ENCODE measurements at places on chromosomes 11 and 22.

GRCh38 chr11:12290477-12290922 is 86.9 kb upstream of the PARVA start:
- DNase-seq: no peak

GRCh38 chr11:62122076-62122475 is 1.7 kb upstream of the INCENP start:
- DNase-seq: no peak

DNA sequence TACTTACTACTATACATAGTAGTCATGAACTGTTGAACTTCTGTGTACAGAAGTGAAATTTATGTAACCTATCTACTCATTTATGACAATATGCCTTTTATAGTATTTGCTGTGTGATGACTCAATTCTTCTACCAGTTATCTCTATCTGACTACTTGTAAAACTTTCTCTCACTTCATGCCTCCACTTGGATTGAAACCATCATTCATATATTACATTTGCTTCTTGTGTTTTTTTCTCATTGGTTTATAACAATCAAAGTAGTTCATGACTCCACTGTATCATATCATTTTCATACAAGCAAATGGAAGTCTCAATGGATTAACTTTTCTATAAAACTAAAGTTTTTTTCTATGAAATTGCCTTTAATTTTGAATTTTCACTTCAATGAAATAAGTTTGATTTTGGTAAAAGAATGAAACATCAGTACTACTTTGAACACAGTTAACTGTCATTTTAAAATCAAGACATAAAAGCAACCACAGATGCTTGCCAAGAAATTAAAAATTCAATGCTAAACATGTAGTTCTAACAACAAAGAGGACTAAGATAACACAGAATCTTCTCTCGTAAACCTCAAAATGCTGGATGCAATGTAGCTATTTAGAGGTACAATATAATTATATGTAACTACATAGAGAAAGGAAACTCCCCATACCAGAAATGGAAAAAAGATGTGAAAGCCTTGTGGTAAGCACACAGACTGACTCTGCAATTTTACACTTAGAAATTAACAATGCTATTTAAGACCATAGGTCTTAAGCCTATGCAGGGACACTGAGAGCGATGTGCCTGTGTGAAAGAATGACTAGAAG is 27.6 kb upstream of the EXPH5 start:
- DNase-seq: no peak

DNA sequence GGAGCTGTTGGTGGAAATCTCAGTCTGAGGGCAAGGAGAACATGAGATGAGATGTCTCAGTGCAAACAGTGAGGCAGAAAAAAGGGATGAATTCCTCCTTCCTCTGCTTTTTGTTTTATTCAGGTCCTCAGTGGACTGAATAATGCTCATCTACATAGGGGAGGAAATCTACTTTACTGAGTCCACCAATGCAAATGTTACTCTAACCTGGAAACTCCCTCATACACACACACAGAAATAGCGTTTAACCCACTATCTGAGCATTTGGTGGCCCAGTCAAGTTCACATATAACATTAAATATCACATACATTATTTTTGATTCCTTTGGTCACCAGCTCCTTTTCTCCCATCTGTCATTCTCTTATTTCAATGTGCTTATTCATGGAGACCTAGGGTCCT is 418.8 kb downstream of the TMEM135 start:
- no peak for DNase-seq

DNA sequence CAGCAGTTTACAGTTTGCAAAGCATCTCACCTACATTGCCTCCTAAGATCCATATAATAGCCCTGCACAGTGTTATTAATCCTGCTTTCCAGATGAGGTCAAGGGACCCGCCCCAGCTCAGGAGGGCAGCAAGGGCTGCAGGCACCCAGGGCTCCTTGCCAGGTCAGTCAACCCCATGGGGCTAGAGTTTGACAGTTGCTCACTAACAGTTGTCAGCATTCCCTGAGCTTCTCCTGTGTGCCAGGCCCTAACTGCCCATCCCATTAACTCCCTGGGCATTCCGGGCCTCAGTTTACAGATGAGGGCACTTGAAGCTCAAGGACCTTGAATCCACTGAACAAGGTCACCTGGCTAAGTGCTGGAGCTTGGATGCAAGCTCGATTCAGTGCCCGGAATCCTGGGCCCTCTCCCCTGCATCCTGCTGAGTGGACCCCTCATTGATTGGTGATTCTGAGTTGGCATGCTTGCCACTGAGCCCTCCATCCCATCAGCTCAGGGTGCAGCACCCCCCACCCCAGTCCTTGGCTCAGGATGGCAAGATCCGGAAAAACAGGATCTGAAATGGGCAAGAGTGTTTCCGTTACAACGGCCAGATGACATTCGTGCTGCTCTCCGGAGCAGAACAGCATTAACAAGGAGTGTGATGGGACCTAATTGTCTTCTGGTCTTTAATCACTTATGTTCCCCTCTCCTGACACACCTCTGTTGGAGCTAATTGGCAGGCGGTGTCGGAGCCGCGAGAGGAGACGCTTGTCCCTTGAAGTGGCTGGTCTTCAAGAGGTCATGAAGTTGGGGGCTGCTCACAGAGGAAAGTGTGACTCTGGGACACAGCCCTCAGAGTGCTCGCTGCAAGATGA is 87.4 kb upstream of the SHISAL1 start:
- DNase-seq: no peak

DNA sequence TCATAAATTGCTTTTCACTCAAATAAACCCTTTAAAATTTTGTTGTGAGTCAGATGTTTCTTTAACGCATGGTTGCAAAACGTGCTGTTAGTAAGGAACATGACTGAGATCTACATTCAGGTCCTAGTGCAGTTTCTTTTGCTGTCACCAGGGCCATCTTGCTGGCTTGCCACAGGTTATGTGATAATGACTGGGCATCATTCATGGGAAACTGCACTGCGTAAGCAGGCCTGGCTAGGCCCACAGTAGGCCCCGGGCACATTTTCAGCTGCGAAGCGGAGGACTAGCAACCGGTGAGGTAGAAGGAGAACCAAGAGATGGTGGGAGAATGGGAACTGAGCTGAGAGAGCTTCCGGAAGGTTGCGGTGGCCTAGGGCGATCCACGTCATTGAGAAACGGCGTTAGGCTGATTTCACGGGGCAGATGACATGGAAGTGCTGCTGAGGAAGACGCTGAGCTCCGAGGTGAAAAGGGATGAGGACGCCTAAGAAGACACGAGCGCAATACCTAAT is 3.2 kb upstream of the KLHDC7B start:
- DNase-seq: no peak

DNA sequence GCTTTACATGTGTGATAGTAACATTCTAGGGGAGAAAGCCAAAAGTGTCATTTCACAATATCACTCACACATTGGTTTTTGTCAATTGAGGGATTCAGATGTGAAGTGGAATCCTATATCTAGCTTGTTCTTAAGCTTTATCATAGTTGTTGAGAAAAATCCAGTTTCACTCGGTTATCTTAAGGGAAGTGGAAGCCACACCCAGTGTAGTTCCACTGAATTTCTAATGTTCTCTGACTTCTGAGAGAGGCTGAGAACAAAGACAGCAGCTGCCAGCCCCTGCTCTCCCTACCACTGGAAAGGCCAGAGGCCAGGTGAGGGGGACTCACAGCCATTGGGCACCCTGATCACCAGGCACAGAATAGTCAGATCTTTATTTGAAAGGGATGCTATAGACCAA is 53.7 kb downstream of the THAP12 start:
- DNase-seq: no peak

DNA sequence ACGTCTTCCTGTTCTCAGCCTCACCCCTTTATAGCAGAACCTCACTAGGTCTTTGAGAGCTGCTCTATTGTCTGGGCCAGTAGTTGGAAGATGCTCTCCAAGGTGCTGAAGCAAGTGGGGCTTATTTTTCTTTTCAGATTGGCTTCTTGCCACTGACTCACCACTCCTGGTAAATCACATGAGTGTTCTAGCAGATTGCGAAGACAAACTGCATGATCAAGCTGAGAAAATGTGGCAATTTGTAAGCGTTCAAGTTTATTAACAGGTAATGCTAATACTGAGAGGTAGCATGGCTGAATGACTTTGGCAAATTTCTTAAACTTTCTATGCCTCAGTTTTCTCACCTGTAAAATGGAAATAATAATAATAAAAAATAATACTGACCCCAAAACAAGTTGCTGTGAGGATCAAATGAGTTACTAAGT is 59.2 kb downstream of the CACNG2 start:
- no peak for DNase-seq

DNA sequence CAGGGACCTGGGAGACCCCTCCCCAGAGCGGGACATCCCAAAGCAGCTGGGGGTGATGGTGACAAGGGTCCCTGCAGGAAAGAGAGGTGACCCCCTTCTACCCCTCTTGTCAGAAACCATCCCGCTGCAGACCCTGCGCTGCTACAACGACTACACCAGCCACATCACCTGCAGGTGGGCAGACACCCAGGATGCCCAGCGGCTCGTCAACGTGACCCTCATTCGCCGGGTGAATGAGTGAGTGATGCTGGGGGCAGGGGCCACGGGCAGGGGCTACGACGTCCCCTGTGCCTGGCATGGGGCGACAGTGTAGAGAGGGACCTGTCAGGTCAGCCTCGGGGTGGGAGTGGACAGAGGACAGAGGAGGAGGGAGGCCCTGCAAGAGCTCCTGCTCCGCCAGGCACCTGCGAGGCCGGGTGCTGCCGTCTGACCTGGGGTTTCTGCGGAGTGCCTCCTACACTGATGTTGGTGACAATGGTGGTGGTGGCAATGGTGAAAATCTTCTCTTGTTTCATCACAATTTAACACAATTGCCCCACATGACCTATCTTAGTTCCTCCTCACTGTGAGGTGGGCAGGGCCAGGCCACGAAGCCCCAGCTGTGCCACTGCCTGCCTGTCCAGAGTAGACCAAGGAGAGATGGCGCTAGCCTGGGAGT is 9.8 kb downstream of the CSF2RB start:
- DNase-seq: no peak

Data from activated CD4-positive, CD25-positive, alpha-beta regulatory T cell (primary cell).